ENCODE measurements at places on chromosomes 1 and 21. TPM values are rescaled to one million over a fixed set of nuclear protein-coding genes. Genes with fewer than 3 reads are reported as not detected.
A peak's percentile ranks its signal among the peaks of the same experiment; 100 is the strongest.

DNA sequence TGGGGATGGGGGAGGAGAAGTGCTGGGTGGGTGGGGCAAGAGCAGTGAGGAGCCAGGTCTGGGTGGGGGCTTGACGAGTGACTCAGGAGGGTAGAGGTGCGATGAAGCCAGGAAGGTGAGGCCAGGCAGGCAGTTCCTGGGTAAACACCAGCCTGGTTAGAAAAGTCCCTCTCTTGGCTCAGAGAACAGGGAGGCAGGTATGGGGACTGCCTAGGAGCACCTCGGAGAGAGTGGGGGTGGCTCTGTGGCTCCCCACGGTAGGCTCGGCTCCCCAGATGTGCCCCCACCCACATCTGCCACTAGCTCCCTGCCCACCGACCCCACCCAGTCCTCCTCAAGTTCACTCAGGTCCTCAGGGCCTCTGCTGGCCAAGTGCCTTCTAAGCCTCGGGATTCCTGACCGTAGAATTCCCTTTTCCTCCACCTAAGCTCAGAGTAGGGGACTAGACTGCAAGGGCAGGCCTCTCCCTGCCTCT, 1.2 kb downstream of the HSPG2 start:
- DNase-seq, result no peak

DNA sequence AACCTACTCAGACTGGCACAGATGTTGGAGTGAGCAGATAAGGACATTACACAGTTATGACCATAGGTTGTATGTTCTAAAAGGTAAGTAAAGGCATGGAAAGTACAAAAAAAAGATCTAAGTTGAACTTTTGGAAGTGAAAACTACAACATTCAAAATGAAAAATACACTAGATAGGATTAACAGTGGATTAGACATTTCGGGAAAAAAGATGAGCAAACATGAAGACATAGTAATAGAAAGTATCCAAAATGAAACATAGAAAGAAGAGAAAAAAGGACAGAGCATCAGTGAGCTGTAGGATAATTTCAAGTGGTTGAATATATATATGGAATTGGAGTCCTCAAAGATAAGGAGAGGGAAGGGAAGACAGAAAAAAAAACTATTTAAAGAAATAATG, 34.0 kb upstream of the CR2 start:
- DNase-seq, result no peak

- DNase-seq, result no peak
Observed at GRCh38 chr21:42651515-42652401, 1.7 kb upstream of the PDE9A start.

- DNase-seq, result no peak
Observed at GRCh38 chr1:96411006-96411405, 310.6 kb upstream of the PTBP2 start.

- no peak for DNase-seq
Observed at GRCh38 chr1:118920124-118920717, 67.9 kb downstream of the TBX15 start.

DNA sequence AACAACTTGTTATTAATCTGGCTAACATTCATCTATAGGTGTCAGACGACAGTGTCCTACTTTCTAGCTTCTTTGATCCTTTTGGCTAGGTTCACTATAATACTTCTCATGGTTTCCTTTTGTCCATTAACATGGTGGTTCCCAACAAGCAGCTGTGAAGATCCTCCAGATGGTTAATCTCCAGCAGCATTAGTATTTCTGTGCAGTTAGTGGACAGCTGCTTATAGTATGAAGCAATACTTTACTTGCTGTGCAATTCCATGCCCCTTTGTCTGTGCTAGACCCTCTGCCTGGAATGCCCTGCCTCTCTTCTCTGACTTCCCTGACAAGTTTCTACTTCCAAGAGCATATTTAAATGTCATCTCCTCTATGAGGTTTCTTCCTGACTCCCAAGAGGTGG, 41.7 kb upstream of the ARHGAP29 start:
- DNase-seq, result no peak

- DNase-seq, result no peak
Observed at GRCh38 chr1:100246738-100247137, 2.9 kb downstream of the DBT start.

DNA sequence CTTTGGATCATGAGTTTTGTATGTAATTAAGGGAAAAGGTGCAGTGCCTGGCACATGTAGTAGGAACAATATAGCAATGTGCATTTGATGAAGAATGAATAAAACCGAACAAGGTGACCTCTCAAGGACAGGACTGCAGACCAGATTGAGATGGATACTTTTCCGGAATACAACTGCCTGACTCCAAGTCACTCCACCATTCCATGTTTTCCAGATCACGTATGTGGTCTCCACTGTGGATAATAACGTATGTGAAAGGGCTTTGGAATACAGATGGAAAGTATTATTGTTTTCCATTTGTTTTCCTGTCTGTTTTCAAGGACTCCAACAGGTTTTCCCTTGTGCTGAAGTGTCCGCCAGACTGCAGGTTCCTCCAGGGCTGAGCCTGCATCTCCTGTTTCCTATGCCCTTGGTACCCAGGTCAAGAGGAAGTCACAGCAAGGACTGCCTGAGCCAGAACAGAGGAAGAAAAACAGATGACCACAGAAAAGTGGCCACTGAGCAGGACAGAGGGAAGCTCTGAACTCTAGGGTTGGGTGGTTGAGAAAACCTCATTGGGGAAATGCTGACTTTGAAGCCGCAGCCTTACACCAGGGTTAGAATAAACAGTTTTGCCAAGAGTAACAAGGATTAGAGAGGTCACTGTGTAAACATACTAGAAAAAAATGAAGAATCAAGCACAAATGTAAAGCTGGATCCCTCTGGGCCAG, 4.0 kb downstream of the CFAP45 start:
- DNase-seq, result no peak

GRCh38 chr21:41750051-41750450, 16.8 kb downstream of the RIPK4 start:
- no peak for DNase-seq

- DNase-seq, result no peak
Observed at GRCh38 chr1:173413271-173413707, 63.8 kb upstream of the PRDX6 start.

- no peak for DNase-seq
Observed at GRCh38 chr1:45411510-45411899, 71.3 kb upstream of the MUTYH start.

GRCh38 chr1:74763807-74764206, 30.9 kb downstream of the TYW3 start:
- DNase-seq, result no peak

DNA sequence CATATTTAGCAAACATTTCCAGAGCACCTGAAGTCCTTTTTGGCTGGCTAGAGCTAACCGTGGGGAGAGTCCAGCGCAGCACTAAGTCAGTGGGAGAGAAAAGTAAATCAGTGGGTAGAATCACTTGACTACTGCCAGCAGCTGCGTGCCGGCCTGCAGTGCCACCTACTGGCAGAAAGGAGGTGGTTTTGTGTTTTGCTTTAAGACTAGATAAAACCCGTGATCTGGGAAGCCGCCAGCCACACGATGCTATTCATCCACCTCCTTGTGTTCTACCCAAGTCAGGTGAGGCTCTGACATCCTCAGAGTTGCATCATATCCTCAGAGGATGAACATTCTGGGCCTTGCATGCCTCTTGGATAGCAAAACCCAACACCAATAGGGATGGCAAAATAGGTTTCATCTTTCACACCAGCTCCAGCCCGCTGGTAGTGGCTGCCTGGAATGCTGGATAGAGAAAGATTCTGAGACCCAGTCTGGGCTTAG, 14.1 kb upstream of the HEYL start:
- DNase-seq, result peak; percentile 78

DNA sequence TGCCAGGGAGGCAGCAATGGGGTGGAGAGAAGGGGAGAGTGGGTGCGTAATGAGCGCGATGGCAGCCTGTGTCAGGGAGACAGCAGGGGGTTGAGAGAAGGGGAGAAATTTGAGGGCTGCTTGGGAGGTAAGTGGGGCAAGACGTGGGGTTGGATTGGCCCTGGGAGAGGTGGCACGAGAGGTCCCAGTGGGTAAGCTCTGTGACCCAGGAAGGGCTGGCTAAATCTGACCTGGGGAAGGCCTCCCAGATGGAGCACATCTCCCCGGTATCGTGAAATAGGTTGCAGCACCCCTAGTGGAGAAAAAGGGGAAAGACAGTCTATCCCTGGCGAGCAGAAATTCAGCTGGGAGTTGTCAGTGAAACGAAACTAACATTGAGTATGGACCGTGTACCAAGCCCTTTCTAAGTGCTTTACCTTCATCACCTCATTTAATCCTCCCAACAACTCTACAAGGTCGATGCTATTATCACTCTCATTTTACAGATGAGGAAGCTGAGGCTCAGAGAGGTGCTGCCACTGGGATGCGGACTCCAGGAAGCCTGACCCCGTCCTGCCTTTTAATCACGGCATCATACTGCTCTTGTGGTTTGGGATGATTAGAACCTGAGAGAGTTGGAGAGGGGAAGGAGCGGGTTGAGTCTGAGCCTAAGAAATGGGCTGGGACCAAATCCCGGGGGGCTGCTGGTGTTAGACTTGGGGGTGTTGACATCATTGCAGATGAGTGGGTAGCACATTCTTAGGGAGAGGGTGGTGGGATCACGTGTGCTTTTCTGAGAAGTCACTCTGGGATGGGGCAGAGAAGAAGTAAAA, 56.6 kb upstream of the RPL11 start:
- peak; percentile 62 for DNase-seq

DNA sequence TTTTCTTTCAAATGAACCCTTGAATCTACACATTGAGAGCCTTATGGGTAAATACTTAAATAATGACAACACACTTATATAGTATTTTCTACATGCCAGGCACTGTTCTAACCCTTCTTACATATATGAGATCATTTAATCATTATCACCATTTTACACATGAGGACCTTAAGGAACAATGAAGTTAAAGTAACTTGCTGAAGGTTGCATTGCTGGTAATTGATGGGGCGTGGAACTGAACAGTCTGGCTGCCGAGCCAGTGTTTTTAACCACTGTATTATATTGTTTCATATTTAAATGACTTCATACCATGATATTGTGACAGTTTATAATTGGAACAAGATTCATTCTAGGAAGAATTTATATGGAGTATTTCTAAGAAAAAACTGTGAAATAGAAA, 111.9 kb upstream of the TENT5C start:
- DNase-seq, result no peak

GRCh38 chr1:11695861-11696260, 4.4 kb downstream of the DRAXIN start:
- DNase-seq, result no peak

DNA sequence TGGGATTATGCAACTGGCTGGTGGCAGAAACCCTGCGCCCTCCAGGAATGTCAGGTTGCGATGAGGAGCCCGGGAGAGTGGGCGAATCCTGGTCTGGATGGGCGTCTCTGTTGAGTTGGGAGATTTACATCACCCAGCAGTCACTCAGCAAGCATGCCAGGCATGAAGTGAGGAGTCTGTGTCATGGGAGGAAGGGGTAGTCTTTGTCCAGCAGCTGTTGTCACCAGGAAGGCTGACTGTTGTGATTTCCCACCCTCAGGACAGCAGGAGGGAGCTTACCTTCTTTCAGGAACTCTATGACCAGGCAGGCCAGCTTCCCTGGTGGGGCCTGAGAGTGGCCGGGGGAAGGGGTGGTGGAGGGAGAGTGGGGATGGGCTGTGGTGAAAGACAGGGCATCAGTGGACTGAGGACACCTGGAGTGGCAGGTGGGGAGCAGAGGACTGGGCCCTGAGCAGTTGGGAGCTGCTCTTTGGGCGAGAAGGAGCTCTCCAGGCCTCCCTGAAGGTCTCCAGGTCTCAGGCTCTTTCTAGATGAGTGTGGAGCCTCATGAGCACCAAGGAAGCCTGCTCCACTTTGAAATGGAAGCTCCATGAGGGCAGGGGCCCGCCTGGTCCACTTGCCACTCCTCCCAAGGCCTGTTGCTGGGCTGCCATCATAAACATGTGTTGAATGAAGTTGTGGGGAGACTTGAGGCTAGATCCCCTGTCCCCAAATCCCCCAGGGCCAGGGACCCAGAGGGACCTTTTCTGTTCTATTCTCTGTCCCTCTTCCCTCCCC, 21.3 kb upstream of the PKP1 start:
- peak; percentile 14 for DNase-seq

DNA sequence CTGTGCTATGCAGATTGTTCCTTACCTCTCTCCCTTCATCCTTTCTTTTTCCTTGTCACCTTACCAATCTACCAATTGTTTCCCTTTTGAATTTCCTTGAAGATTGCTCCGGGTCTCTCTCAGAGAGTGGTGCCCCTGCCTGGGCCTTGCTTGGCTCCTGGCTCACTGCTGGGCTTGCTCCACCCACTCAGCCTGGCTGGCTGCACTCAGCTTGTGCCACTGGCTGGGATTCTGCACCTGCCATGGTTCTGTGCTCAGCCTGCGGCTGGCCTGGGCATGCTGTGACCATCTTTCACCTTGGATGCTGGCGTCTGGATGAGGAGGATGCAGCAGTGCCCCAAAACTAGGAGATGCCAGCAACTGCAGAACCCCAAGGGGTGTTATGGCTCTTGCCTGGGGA, 463.9 kb upstream of the CXADR start:
- DNase-seq, result no peak

DNA sequence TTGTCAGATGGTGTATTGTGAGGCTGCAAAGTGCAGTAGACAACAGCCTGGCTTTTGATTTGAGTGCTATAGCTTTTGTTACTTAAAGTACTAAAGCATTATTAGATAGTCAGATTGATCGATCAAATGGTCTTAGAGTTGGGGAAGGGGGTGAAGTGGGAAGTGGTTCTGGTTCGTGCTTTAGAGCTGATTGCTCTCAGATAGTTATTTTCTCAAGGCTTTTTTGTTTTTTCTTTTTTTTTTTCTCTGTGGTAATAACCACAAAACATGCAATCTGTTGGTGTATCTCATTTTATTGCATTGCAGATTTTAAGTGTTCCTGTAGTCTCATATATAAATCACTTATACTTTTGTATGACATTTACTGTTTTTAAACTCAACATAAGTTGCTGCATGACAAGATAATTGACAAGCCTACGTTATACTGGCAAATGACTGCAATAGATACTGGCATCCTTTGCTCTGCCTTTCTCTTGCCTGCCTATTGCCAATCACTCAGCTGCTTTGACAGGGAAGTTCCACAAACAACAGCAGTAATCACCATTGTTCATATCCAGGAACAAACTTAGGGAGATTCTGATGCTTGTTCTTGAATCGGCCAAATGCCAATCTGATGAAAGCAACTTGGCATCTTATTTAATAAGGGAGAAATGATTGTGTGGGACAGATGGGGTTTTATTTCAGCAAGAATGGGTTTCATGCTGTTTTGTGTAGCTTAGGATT, 125.0 kb upstream of the B3GALT2 start:
- no peak for DNase-seq

GRCh38 chr1:223225481-223225880, 82.4 kb upstream of the TLR5 start:
- DNase-seq, result peak; percentile 81

DNA sequence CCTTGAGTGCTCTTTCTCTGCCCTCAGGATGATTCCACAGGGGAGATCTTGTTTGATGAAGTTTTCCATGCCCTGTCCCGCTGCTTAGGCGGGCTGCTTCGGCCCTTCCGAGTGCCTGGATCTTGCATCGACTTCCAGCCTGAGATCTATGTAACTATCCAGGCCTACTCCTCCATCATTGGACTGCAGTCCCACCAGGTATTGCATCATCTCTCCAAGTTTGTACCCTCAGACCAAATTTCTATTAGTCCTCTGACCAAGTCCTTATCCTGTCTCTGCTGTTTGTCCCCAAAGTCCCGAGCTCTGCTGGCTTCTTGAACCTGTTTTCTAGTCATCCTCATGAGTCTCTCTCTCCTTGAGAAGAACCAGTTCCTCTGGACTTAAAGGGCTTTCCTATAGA, 14.7 kb downstream of the SZT2 start:
- no peak for DNase-seq

The FABP3 gene
- 2.5 TPM for total RNA-seq

The S100A4 gene
- total RNA-seq, result 94.4 TPM

The IFNLR1 gene
- 16.4 TPM for total RNA-seq

The TEDDM1 gene
- total RNA-seq, result not detected

The CNR2 gene
- total RNA-seq, result not detected

The OR2G6 gene
- total RNA-seq, result not detected

The PGLYRP4 gene
- 10.2 TPM for total RNA-seq

The BSND gene
- not detected for total RNA-seq

The MUL1 gene
- 46.2 TPM for total RNA-seq
